ENCODE measurements at places on chromosomes 2 and 18. TPM values are rescaled to one million over a fixed set of nuclear protein-coding genes. Genes with fewer than 3 reads are reported as not detected.

NYAP2 gene
- not detected for polyA plus RNA-seq

CXCR4 gene
- 54.4 TPM for polyA plus RNA-seq

UBR3 gene
- polyA plus RNA-seq, result 40.5 TPM

PLA2R1 gene
- polyA plus RNA-seq, result 65.5 TPM

RIT2 gene
- polyA plus RNA-seq, result not detected

FRZB gene
- polyA plus RNA-seq, result 14.5 TPM

GPC1 gene
- 26.5 TPM for polyA plus RNA-seq
